ENCODE measurements at places on chromosomes 7 and 10.

GRCh38 chr10:10017716-10018115 is 1000.0 kb upstream of the CELF2 start:
- DNase-seq, result no peak

- DNase-seq, result no peak
These were observed 953 bp downstream of the NODAL start for GRCh38 chr10:70440296-70441160.

GRCh38 chr7:48540746-48541145 is 369.5 kb downstream of the ABCA13 start:
- DNase-seq, result no peak

GRCh38 chr10:107424628-107425027 is 260.1 kb upstream of the SORCS1 start:
- no peak for DNase-seq

- DNase-seq, result no peak
These were observed 982.1 kb upstream of the MBL2 start for GRCh38 chr10:53754596-53755250.

GRCh38 chr7:22671177-22671879 is 55.7 kb upstream of the IL6 start:
- DNase-seq, result no peak

DNA sequence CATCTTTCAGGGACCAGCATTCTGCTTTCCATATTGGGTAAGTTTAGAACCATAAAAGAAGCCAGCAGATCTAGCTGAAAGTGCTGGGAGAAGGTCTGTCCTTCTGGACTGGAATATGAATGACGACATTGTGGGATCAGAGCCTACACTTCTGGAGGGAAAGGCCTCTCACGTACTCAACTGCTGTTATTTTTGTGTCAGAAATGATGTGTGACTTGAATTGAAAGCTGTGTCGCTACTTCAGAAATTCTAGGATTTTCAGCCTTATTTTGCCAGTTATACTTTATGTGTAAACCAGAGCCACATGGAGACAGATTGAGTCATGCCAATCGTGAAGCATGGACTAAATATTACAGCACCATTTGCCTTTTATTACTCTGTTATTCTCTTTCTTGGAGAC is 231.0 kb downstream of the KIAA1217 start:
- no peak for DNase-seq

- DNase-seq, result no peak
These were observed 34.0 kb downstream of the C7orf25 start for GRCh38 chr7:42877862-42878261.

GRCh38 chr10:61346796-61347413 is 106.3 kb downstream of the TMEM26 start:
- DNase-seq, result no peak

- peak; percentile 90 for DNase-seq
These were observed 724 bp downstream of the BBIP1 start for GRCh38 chr10:110918269-110918642.

DNA sequence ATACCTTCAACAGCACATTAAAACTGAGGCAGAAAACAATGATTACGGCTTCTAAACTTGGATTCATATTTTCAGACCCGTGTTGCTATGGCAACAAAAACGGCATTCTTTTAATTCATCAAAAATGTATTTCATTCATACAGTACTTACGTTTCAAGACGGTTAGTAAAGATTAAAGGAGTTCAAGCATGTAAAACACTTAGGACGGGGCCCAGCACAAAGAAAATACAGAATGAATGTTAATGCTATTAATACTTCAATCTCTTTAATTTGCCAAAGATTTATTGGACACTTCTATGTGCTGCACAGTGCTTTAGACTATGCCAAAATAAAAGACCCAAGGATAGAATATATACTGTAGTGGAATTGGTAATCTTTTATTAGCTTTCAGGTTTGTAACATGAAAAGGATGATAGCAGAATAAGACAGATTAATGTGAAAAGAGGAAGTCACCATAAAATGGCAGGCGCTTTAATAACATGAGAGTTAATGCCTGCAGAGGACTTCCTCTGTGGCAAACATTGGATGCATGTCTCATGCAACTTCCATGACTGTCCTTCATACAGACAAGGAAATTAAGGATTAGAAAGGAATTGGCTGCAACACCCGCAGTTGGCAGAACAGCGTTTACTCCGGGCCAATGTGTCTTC is 201.6 kb upstream of the KLF6 start:
- no peak for DNase-seq

DNA sequence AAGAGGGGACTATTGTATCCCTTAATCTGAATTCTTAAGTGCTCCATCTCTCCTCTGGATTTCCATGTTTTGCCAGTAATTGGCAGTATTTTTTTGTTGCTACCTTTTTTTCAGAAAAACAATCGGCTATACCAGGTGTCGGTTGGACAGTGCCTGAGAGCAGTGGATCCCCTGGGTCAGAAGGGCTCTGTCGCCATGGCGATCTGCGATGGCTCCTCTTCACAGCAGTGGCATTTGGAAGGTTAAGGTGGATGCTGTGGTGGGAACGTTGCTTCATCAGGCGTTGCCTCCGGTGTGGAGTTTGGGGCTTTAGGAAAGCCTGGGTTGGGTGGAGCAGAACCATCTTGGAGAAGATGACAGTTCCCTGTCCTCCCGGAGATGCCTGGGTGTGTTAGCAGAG is 96.0 kb downstream of the GALNT11 start:
- DNase-seq, result no peak

- no peak for DNase-seq
These were observed 20.3 kb downstream of the CALHM2 start for GRCh38 chr10:103431902-103432301.

DNA sequence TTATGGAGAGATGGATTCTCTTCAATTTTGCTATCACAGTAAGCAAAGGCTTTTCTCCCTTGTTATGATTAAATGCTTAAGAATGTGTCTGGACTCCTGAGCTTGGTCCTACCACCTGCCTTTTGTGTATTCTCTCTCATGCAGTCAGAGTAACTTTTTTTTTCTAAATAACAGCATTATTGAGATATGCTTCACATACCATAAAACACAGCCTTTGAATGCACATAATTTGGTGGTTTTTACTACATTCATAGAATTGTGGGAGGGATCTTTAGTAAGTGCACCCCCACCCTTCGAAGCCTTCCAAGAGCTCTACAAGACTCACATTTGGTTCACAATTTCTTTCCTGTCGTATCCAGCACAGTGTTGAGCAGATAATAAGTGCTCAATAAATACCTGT is 175.5 kb downstream of the ADAM12 start:
- no peak for DNase-seq

DNA sequence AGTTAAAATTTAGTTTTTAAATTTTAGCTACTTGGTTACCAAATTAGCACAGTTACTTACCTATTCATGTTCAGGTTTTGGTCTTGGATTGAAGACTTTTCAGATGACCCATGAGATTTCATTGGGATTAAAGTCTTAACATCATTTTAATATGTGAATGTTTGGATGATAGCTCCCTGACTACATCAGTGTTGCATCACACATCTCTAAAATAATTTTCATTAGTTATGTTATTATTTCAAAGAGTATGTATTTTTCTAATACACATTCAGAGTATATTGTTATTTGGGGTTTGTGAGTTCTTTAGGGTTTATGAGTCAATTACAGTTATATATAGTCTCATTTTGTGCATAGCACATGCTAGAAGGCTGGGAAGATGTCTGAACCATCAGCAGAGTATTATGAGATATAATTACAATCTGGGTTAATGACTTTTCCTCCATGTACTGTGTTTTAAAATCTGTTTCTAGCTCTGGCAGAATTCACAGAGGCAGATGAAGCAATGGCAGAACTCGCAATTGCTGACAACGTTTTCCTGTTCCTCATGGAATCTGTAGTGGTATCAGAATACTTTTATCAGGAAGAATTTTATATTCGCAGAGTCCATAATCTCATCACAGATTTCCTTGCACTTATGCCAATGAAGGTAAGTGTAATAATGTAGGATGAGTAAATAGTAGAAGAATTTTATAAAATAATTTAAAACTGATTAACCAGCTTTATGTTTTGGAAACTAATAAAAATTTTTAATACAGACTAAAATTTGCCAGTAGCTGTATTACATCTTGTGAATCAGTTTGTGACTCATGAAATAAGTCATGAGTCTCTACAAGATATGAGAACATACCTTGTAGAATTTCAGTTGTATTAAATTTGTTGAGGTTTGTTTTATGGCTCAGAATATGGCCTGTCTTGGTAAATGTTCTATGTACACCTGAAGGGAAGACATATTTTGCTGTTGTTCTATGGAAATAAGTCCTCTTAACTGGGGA is 26.9 kb downstream of the NUP205 start:
- DNase-seq, result no peak

DNA sequence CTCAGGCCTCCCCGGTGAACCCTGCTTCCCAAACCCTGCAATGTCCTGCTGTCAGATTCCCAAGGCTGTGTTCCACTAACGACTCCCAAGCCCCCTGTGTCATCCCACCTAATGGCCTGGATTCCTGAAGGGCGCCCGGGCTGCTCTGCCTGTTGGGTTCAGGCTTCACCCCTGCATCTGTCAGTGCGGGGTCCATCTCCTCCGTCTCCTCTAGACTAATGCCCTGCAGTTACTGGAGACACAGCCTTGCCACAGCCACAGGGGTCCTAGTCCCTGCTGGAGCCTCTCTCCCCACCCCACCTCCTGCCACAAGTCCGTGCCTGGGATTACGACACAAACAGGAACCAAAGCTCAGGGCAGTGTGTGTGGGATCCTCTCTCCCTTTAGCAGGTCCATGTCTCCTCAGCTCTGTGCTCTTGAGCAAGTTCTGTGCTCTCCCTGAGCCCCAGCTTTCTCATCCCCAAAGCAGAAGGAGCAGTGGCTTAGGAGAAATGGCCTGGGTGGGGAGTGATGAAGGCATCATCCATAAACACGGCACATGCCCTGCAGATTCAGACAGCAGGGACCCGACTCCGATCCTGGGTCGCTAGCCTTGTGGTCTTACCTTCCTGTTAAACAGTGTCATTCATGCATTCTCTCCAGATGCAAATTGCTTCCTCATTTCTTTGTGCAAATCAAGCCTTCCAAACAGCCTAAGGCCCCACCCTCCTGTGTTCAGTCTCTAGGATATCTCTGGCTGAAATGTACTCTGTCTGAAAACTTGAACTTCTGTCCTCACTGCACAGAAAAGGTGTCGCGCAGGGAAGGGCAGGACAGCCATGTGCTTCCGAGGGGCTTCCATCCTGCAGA is 8.2 kb upstream of the RBP3 start:
- DNase-seq, result no peak

- no peak for DNase-seq
These were observed 6.9 kb upstream of the GOLGA7B start for GRCh38 chr10:97842656-97843280.

GRCh38 chr10:59108886-59109288 is 67.6 kb upstream of the PHYHIPL start:
- DNase-seq, result no peak

DNA sequence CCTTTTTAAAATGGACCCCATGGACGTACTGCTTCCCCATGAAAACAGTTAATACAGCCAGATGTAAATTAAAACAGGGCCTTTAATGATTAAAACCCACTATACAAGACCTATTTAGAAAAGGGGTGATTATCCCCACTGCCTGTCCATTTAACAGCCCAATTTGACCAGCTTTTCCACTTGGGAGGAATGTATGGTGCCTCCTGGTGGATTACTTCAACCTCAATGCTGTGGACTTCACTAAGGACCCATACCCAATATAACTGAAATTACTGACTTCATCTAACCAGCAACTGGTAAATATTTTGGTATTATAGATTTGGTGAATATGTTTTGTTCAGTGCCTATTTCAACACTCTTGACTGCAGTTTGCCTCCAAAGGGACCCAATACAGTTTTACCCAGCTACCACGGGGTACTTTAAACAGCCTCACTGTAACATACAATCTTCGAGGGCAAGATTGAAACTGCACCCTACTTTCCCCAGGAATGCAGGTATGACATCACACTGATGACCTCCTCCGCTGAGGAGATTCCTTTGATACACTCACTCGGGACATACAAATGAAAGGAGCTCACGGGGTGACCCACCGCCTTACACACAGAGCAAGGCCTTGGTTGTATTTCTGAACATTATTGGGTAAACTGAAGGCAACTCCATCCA is 192.8 kb downstream of the DNAJC1 start:
- DNase-seq, result no peak
